Activated CD4-positive, alpha-beta T cell treated with anti-CD3 and anti-CD28 coated beads, Interleukin-2, Interleukin-4, amounts not matched to agents 100 ng/mL and 50 ng/mL, durations not matched to agents 16 hours and 8 hours (primary cell): ENCODE measurements at places on chromosomes 6 and 20.
A peak's percentile ranks its signal among the peaks of the same experiment; 100 is the strongest.

DNA sequence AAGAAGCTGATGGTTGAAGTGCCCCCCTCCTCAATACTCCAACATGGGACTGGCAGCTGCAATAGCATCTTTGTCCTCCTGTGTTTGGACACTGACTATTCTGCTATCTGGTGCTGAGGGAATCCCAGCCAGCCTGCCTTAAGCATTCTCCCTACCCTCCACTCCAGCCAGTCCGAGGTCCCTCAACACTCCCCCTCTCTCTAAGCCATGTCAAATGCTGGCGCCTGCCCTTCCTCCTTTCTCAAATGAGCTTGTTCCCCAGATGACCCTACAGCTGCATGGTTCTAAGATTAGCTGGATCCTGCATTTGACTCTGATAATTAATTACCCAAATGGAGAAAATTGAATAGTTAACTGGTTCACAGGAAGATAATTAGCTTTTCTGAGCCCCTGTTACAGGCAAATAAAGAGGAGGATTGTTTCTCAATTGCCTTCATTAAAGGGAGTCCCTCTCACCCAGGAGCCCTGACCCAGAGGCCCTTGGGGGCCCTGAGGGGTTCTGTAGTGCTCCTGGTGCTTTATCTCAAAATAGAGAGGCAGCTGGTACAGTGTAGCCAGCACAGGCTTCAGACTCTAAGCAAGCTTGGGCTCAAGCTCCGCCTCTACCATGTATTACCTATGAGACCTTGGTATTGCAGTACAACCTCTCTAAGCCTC, 37.9 kb upstream of the CHD6 start:
- DNase-seq: no peak

DNA sequence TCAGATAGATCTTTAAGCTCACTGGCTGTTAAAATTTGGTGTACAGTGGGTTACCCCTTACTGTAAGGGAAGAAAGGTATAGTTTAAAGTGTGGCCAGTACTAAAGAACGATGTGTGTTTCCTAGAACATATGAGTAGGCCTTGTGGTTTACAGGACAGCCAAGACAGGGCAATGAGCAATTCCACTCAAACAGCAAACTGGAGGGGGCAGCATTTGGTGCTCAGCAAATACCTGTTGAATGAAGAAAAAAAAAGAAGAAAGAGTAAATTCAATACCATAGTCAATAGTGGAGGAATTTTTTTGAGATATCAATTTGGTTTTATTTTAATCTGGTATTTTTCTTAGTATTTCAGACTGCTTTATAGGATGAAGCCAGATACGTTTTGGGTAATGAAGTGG, 3.8 kb upstream of the NCOA5 start:
- DNase-seq: no peak

DNA sequence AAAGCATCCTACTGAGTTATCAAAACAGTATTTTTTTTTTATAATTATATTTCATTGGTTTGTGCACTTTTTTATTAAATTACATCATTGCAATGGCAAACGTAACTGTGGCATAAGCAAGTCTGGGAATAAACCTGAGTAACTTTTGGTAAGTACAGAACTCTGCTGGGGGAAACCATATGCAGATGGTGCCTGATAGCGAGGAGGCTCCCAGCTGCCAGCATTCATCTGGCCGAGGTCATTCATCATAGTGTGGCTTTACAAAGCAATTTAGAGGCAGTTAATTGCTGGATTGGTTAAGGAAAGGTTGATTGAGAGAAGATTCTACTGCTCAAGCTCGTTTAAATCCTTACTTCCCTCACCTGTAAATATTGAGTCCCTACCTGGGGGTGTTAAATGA, 52.6 kb downstream of the HECA start:
- peak; percentile 40 for DNase-seq

DNA sequence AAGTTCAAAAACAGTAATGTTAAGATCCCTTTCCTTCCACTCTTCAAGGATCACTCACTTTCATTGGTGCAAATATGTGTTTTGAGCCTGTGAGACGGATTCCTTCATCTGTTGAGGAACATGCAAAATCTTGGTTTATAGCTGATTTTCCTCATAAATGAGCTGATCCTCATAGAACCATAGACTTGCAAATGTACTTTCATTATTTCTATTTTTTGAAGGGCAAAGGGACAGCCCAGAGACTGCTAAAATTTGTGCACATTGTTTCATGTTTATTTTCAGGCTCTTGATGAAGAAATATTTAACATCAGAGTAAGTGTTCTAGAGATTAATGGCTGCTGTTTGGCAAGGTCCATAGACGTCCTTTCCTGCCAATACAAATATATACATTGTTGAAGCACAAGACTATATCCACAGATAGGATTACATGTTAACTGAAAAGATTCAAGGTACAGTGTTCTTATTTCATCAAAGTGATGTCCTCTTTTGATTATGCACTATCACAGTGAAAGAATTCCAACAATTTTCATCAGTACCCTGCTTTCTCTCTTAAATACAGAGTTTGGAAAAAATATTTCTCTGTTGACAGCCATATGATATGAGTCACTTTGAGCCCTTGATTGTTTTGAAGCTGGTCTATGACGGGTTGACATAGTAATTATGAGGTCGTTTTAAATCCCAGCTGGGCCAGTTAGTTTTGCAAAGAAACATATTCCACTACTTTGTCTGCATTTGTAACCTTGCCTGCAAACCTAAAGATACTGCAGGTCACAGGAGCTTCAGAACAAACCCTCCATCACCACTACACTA, 95.7 kb downstream of the FILIP1 start:
- DNase-seq: no peak

DNA sequence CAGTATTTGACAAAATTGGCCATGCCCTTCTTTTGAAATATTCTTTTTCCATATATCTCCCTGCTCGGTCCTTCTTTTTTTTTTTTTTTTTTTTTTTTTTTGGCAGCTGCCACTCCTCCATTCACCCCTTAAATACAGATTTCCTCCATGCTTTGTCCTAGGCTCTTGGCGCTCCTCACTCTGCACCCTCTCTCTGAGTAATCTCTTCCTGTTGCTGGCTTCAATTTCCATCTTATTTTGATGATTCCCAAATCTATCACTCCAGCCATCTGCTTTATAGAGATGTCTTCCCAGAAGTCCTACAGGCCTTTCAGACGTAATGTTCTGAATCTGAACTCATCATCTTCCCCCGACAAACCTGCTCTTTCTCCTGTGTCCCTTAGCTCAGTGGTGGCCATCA, 12.8 kb upstream of the KLHL32 start:
- DNase-seq: no peak
